AG20443 (cell line): ENCODE measurements at places on chromosomes 5 and 9.
A peak's percentile ranks its signal among the peaks of the same experiment; 100 is the strongest.

GRCh38 chr5:167112556-167112955 is 1178.9 kb upstream of the WWC1 start:
- no peak for DNase-seq

- DNase-seq = no peak
These were observed 90.7 kb upstream of the PTCH1 start for GRCh38 chr9:95607507-95607906.

DNA sequence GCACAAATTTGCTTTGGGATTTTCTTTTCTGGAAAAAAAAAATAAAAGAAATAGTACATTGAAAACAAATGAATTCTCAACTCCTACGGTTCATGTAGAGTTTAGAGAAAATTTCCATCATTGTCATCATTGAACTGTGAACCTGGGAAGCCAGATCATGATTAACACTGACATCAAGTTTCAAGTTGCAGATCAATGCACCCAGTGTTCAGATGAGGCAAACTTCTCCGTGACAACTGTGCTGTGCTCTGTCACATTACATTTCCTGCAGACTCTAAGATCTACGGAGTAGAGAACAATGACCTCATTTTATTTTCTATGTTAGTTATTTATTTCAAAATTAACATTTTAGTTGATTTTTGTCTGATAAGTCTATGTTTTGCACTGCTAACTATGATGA is 99.7 kb downstream of the MAP1B start:
- no peak for DNase-seq

- DNase-seq = peak; percentile 87
These were observed 120.9 kb downstream of the WNK2 start for GRCh38 chr9:93304574-93305496.
